Activated naive CD4-positive, alpha-beta T cell treated with anti-CD3 and anti-CD28 coated beads for 36 hours (primary cell): ENCODE measurements at places on chromosomes 12 and 14. TPM values are rescaled to one million over a fixed set of nuclear protein-coding genes. Genes with fewer than 3 reads are reported as not detected.

DNA sequence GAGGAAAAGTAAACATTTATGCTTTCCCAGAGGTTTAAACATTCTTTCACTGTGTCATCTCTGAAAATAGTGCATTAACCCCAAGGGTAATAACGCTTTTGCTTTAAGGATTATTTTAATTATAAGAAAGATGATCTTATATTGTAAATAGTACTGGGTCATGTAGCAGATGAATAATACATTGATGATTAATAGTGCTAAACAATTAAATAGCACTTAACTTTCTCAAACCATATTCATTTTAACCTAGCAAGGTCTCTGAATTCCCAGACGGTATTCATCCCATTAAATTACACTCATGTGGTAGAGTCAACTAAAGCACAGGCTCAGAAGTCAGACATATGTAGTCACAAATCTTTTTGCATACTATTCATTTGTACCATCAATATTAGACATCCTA, 115.6 kb upstream of the FAR2 start:
- DNase-seq, result no peak

Gene FAM181A
- total RNA-seq, result not detected

Gene PPP1R36
- total RNA-seq, result not detected

- DNase-seq, result no peak
These were observed 275.0 kb upstream of the KITLG start for GRCh38 chr12:88855301-88855700.

Gene SCNN1A
- total RNA-seq, result 0.20 TPM

- DNase-seq, result no peak
These were observed 89.3 kb upstream of the SLC38A4 start for GRCh38 chr12:46915082-46915481.

GRCh38 chr12:3130057-3130830, 53.1 kb downstream of the TSPAN9 start:
- DNase-seq, result no peak

DNA sequence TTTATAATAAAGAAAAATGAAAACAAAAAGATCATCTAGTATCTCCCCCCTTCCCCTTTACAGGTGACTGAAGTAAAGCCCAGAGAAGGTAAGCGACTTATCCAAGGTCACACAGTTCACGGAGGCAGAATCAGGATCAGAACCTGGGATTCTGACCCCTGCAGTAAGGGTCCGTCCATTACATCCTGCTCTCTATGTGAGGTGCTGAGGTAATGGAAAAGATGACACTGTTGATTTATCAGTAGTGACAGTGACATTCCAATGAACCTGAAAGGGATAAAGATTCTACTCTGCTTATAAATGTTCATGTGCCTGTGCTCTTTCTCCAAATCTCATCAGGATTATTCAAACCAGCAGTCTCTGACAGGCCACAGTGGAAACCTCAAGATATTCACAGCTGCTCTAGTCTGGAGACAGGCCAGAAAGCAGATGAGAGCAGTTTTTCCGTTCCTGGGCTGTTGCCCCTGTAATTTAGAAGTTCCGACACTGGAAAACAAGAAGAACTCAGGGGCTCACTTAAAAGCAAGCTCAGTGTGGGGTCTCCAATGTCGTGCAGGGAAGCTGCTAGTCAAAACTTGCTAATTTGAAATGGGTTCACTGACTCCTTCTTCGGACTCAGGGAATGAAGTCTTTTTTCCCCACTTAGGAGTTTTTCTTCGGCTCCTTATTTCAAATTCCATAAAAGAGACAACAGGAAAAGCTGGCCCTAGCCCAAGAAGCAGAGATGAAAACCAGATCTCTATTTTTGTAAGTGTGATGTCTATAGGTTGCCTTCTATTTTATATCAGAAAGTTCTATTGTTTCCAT, 131.8 kb upstream of the EEA1 start:
- no peak for DNase-seq

DNA sequence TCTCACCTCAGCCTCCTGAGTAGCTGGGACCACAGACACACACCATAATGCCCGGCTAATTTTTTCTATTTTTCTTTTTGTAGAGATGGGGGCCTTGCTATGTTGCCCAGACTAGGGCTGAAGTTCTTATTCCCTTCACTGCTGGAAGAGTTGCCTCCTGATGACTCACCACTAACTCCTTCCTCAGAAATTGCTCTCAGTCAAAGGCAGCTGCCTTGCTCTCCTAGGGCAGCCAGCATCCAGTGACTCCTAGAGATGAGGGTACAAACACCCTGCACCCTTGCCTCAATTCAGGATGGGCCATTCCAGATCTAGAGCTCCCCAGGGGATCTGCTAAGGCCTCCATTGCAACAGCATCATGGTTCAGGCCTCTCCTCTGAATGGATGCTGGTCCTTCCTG, 54.0 kb upstream of the RASSF8 start:
- no peak for DNase-seq

- no peak for DNase-seq
These were observed 313.3 kb upstream of the SFSWAP start for GRCh38 chr12:131397493-131398181.

- DNase-seq, result no peak
These were observed 265.0 kb downstream of the SSPN start for GRCh38 chr12:26460361-26460760.

DNA sequence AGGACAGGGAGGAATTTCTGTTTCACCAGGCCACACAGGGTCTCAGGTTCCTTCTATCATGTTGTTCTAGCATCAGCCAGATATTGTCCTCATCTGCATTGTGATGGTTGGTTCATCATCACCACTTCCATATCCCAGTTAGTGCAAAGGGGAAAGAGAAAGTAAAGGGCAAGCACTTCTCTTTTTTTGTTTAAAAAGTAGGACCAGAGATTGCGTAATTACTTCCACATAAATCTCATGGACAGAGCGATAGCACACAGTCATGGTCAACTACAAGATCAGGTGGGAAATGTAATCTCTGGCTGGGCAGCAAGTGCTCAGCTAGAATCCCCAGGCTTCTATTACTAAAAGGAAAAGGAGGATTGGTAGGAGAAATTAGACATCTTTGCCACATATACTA, 155.1 kb downstream of the KIF21A start:
- no peak for DNase-seq

- DNase-seq, result peak; percentile 3
These were observed 218.6 kb downstream of the KIF26A start for GRCh38 chr14:104356738-104357688.

GRCh38 chr12:13390918-13391317, 194.4 kb downstream of the EMP1 start:
- DNase-seq, result no peak

GRCh38 chr12:6903722-6904121, 900 bp upstream of the LRRC23 start:
- no peak for DNase-seq

GRCh38 chr14:75088566-75089373, 19.3 kb downstream of the ZC2HC1C start:
- DNase-seq, result peak; percentile 62

Gene EFS
- not detected for total RNA-seq

Gene SUSD6
- 69.7 TPM for total RNA-seq

DNA sequence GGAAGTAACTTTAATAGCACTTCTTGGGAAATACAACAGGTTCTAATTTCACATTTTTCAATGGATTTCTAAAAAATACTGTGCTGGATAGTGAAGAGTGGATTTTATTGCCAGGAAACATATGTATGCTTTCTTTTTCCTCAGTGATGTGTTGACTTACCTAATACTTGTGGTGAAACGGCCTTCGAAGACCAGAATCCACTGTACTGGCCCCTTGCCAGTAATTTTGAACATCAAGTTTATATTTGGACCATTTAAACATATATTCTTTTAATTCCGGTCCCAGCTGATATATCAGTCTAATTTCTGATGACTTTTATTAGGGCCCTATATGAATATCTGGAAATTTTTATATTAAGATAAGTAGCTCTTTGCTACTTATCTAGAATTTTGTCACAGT, 1.8 kb downstream of the MSRB3 start:
- no peak for DNase-seq

- no peak for DNase-seq
These were observed 44.0 kb downstream of the KICS2 start for GRCh38 chr12:64178122-64178521.

Gene TMEM179
- 0.17 TPM for total RNA-seq

Gene GLT8D2
- total RNA-seq, result not detected

GRCh38 chr12:110304061-110304551, 23.1 kb downstream of the ATP2A2 start:
- DNase-seq, result no peak

- DNase-seq, result no peak
These were observed 25.1 kb downstream of the PRKAB1 start for GRCh38 chr12:119692997-119693396.

Gene AREL1
- 29.1 TPM for total RNA-seq

Gene SLIRP
- 134 TPM for total RNA-seq

GRCh38 chr12:103769240-103769945, 71.6 kb downstream of the NT5DC3 start:
- DNase-seq, result no peak

DNA sequence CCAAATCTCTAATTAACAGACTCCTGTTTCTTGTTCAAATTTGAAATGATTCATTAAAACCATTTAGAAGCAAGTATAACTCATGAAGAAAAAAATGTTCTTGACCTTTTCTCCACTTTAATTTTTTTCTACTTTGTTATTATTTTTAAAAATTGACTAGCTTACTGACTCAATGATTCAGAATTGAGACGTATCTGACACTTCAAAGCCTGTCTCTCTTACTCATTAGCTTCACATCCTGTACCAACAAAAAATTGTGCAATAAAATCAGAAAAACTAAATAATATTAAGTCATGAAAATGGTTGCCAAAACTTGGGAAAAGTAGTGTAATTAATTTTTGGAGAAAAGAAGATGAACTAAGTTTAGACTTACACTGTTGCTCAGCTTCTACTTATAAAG, 331.2 kb downstream of the SLC16A7 start:
- no peak for DNase-seq

DNA sequence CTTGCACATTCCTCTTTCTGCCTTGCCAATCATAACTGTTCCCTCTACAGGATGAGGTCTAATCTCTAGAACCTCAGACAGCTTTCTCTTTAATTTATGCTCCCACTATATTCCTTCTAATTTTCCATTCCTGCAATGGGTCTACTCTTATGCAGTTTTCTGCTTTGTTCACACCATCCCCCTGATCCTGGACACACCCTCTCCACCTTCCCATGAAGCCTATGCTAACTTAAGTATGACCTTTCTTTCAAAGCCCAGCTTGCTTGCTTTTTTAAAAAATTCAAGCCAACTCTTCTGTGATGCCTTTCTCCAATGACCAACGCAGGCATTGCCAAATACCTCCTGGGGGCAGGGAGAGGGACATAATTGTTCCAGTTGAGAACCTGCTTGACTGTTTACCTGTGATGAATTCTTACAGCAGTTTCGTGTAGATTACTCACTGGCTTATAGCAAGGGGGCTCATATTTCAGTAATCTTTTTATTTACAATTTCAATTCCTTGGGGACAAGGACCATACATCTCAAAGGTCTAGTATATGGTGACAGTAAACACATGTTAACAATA, 7.8 kb downstream of the SLC38A1 start:
- DNase-seq, result no peak

GRCh38 chr12:131901431-131902331, 7.3 kb downstream of the ULK1 start:
- DNase-seq, result no peak

DNA sequence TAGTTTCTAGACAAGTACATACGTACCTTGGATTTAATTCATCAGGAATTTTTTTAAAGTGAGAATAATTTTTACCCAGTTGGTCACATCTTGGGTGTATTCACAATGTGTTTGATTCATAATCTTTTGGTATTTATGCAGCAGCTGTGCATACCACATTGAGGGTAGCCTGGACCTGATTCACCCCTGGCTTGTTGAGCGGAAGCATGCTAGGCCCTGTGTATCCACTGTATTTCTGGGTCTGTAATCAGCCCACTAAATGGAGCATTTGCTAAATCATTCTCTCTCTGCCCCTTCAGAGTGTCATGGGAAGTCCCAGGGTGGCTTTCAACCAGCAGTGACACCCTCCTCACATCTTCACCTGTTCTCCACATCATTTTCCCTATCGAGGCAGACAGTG, 203.8 kb upstream of the RGS6 start:
- no peak for DNase-seq

Gene P2RX2
- total RNA-seq, result not detected

Gene SIX1
- not detected for total RNA-seq

- no peak for DNase-seq
These were observed 32.8 kb upstream of the DEGS2 start for GRCh38 chr14:100192250-100192671.

Gene SMCO3
- not detected for total RNA-seq

DNA sequence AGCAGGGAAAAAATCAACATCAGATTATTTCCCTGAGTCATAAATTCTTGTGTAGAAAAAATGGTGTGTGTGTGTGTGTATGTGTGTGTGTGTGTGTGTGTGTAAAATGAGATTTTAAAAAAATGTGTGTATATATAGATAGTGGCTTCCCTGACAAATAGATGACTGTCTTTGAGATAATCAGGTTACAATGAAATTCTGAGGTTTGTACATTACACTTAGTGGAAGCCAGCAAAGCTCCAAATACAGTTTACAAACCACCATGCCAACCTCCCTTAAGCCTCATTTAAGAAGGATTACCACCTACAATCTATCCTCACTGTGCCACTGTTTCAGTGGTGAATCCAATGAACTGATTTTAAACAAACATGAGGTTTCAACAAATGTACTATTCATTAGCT, 93.8 kb downstream of the MED13L start:
- DNase-seq, result no peak

Gene SLCO1B1
- not detected for total RNA-seq

Gene RPS6KA5
- 10.0 TPM for total RNA-seq

DNA sequence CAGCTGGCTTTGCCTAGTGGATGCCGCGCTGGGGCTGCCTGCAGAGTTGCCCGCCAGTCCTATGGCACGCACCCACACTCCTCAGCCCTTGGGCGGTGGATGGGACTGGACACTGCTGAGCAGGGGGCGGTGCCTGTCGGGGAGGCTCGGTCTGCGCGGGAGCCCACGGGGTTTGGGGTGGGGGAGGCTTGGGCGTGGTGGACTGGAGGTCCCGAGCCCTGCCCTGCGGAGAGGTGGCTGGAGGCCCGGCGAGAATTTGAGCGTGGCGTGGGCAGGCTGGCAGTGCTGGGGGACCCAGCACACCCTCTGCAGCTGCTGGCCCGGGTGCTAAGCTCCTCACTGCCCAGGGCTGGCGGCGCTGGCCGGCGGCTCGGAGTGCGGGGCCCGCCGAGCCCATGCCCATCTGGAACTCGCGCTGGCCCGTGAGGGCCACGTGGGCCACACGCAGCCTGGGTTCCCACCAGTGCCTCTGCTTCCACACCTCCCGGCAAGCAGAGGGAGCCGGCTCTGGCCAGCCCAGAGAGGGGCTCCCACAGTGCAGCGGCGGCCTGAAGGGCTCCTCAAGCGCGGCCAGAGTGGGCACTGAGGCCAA, 68.1 kb downstream of the ETNK1 start:
- no peak for DNase-seq
